ENCODE measurements at places on chromosomes 16 and 17. TPM values are rescaled to one million over a fixed set of nuclear protein-coding genes. Genes with fewer than 3 reads are reported as not detected.

The KRT36 gene
- not detected for total RNA-seq

The CCL1 gene
- not detected for total RNA-seq

The PRR35 gene
- not detected for total RNA-seq

The TPSG1 gene
- 0.45 TPM for total RNA-seq

The DNAH17 gene
- total RNA-seq, result 0.40 TPM

The ANKS4B gene
- not detected for total RNA-seq

The MKS1 gene
- 18.7 TPM for total RNA-seq

The KRTAP4-3 gene
- total RNA-seq, result not detected

The RILP gene
- 15.4 TPM for total RNA-seq

The KRTAP9-7 gene
- not detected for total RNA-seq

The TEKT3 gene
- 3.5 TPM for total RNA-seq

The TMEM114 gene
- not detected for total RNA-seq

The KRT31 gene
- total RNA-seq, result not detected

The RUNDC3A gene
- total RNA-seq, result 2.9 TPM

The CBX1 gene
- 53.0 TPM for total RNA-seq

The PRAC1 gene
- not detected for total RNA-seq

Measured in sciatic nerve (tissue), 2 donors.